ENCODE measurements at places on chromosomes 4 and X. TPM values are rescaled to one million over a fixed set of nuclear protein-coding genes. Genes with fewer than 3 reads are reported as not detected.

GRCh38 chr4:102524691-102525090 lies 23.5 kb downstream of the NFKB1 start:
- H3K27ac ChIP-seq: no peak overlapping the region
- H3K27me3 ChIP-seq: no peaks in the 10 kb centered on the region

- H3K36me3 ChIP-seq: no peaks in the 10 kb centered on the region
- H3K27me3 ChIP-seq: no peaks in the 10 kb centered on the region
- no peak overlapping the region for H3K4me3 ChIP-seq
- no peak for DNase-seq
Measured at GRCh38 chr4:131509521-131509920, 1639.6 kb upstream of the PCDH10 start.

DNA sequence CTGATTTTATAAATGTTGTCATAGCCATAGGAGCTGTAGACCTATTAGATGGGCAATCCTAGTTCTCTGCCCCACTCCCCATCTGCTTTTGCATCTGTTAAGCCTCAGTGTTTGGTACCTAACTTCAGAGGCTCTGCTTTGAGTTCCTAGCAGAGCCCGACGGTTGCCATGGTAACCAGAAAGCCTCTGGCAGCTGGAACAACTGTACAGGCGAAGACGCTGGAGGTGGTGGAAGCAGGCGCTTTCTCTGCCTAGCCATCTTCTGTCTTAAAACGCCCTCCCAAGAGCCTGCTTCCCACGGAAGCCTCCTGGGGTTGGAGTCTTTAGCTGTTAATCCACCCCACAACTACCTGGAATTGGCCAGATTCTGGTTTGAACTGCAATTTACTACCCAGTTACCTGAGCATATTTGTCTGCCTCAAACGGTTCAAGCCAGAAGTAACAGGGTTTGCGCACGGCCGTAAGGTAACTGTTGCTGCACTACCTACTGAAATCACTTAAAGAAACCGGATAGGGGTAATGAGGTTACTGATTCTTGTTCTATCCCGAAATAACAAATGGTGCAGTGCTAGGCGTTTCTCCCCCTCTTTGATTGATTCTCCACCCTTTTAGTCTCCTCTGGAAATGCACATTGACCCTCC lies 1.0 kb upstream of the GABRG1 start:
- no peaks in the 10 kb centered on the region for H3K27me3 ChIP-seq
- DNase-seq: no peak
- H3K4me1 ChIP-seq: no peaks in the 10 kb centered on the region
- H3K27ac ChIP-seq: no peak overlapping the region

- no peaks in the 10 kb centered on the region for H3K36me3 ChIP-seq
- no peaks in the 10 kb centered on the region for H3K4me1 ChIP-seq
- no peak overlapping the region for H3K27ac ChIP-seq
- no peak for DNase-seq
Measured at GRCh38 chrX:80174925-80175574, 160.5 kb downstream of the TBX22 start.

DNA sequence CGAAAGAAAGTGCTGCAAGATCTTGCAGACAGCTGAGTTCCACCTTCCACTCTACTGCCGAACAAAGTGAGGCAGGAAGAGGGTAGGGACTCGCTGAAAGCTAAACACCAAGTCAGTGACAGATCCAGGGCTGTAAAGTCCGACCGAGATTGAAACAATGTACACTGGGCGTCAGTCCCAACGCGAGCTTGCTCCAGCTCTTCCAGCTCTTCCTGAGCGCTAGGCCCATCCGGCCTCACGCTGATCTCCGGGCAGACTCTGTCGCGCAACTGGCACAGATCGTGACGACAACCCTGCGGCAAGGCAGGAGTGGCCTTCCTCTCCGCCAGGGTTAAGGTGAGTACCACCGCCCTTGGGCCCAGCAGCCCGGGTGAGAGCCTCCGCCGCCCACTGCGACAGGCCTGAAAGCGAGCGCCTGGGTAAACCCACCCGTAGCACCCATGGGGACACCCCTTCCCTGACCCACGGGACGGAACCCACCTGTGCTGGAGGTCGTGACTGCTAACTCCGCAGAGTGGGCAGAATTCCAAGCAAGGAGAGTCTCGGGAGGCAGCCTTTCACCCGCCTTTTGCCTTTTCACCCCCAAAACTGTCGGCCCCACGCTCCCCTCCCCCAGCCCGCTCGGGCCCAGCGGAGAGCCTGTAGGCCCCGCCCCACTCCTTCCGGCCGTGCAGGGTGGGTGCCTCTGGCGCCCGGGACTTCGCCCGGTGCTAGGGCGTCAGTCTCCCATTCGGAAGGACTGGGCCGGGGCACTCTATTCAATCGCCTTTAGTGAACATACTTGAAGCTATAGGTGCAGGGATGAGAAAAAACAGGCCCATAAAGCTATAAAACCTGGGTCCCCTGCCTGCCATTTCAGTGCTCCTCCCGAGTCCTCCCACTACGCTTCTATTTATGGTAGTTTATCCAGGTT lies at the start of gene TMLHE:
Gene TMLHE, minus strand, starts transcription at position 641 of the 913 bp plus-strand sequence. CDS start 67,676 bp downstream, outside the sequence.
- no peaks in the 10 kb centered on the region for H3K27me3 ChIP-seq
- H3K4me3 ChIP-seq: peak within 1 kb of the TSS; percentile 86
- H3K4me1 ChIP-seq: no peaks in the 10 kb centered on the region

- no peaks in the 10 kb centered on the region for H3K36me3 ChIP-seq
- no peak for DNase-seq
- H3K27me3 ChIP-seq: no peaks in the 10 kb centered on the region
Measured at GRCh38 chr4:96606451-96606850, 766.6 kb downstream of the PDHA2 start.

DNA sequence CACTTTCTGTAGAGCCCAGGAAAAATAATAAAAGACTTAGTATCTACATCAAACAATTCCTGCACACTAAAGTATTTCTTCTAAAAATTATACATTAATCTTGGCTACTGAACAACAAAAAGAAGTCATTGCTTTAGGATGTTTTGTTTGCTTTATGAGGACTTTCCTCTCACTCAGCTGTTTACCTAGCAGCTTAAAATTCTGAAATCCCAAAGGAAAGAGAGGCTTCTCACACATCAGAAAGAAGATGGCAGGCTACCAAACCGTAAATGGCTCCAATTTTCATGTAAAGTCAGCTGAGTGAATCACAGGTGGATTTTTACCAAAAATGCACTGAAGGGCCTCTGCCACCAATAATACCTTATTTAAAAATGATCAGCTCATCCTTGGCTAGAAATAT lies 9.0 kb upstream of the TRPC3 start:
- no peaks in the 10 kb centered on the region for H3K36me3 ChIP-seq
- DNase-seq: no peak
- no peaks in the 10 kb centered on the region for H3K27me3 ChIP-seq
- no peaks in the 10 kb centered on the region for H3K4me1 ChIP-seq
- no peak overlapping the region for H3K27ac ChIP-seq

DNA sequence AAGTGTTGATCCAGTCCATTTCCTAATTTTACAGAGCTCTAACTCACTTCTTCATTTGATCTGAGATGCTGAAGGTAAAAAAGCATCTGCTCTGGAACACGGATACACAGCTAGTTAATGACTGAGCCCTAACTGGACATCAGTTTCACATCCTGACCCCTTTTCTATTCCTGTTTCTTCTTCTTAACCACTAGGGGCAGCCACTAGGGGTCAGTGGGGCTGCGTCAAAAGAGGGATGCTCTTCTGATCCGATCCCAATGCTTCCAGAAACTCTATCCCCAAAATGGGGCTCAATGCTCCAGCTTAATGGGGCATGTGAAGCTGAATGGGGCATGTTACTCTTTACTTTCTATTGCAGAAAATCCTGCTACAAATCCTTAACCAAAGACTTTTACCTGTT lies 33.4 kb upstream of the PHKA2 start:
- no peak overlapping the region for H3K27ac ChIP-seq
- DNase-seq: peak; percentile 30
- no peak overlapping the region for H3K4me3 ChIP-seq
- no peaks in the 10 kb centered on the region for H3K4me1 ChIP-seq
- H3K27me3 ChIP-seq: no peaks in the 10 kb centered on the region

- H3K36me3 ChIP-seq: no peaks in the 10 kb centered on the region
- no peak overlapping the region for H3K27ac ChIP-seq
- H3K4me1 ChIP-seq: no peaks in the 10 kb centered on the region
- DNase-seq: no peak
Measured at GRCh38 chr4:5447755-5448154, 260.6 kb downstream of the EVC2 start.

DNA sequence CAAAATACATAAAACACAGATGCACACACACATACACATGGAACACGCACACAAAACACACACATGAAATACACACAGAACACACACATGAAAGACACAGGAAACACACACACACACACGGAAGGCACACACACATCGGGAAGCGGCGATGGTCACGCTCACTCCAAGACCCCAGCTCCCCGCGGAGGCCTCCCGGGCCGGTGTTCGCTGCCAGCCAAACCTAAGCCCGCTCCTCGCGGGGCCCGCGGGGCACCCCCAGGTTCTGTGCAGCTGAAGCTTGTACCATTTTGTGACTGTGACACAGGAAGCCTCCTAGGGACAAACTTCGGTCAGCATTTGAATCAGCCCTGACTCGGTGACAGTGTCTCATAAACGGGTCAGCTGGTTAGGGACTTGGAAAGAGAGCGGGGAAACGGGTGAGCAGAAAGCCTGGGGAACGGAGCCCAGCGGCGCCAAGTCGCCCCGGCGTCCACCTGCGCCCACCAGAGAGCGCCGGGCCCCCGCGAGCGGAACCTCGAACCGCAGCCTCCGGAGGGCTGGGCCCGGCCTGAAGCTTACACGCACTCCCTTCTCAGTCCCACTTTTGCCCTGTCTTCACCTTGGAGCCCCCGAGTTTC lies 32.1 kb downstream of the F11 start:
- no peaks in the 10 kb centered on the region for H3K4me1 ChIP-seq
- no peak overlapping the region for H3K4me3 ChIP-seq
- DNase-seq: no peak

DNA sequence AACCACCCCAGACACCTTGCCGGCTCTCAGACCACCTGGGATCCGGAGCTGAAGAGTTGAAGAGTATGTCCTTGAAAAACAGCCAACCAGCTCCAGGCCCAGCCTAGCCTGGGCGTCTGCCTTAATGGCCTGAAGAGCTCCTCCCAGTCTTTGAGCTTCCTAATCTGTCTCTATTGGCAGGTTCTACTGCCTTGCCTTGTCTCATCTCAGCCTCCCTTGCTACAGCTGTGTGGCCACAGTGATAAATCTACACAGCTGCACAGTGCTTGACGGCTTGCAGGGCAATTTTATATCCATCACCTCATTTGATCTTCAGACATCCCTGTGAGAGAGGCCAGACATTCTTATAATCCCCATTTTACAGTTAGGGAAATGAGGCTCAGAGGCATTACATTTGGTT lies 19.9 kb downstream of the AWAT2 start:
- H3K27ac ChIP-seq: no peak overlapping the region
- peaks cover 45% of the 10 kb centered on the region for H3K4me1 ChIP-seq
- H3K4me3 ChIP-seq: no peak overlapping the region
- no peaks in the 10 kb centered on the region for H3K36me3 ChIP-seq
- DNase-seq: no peak

- peaks cover 12% of the 10 kb centered on the region for H3K4me1 ChIP-seq
- peak overlapping the region; percentile 19 for H3K4me3 ChIP-seq
- no peak for DNase-seq
- no peaks in the 10 kb centered on the region for H3K27me3 ChIP-seq
- H3K36me3 ChIP-seq: no peaks in the 10 kb centered on the region
Measured at GRCh38 chr4:89752932-89753598, 83.9 kb downstream of the SNCA start.

DNA sequence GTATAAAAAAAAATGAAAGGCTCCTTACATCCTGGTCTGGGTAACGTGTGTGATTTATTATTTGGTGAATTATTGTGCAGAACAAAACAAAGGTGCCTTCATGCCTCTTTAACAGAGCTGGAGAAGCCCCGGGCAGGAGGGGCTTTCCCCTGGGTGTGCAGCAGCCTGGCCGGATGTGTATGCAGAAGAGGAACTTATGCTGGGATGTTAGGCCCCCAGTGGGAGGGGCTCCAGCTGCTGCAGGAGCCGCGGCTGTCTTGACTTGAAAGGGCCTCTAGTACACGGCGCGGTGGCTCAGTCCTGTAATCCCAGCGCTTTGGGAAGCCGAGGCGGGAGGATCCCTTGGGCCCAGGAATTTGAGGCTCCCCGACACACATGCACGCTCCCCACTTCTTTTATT lies 16.0 kb downstream of the CCNQ start:
- no peak for DNase-seq
- H3K27ac ChIP-seq: no peak overlapping the region
- H3K27me3 ChIP-seq: peaks cover 31% of the 10 kb centered on the region
- H3K4me3 ChIP-seq: no peak overlapping the region
- H3K4me1 ChIP-seq: no peaks in the 10 kb centered on the region
- no peaks in the 10 kb centered on the region for H3K36me3 ChIP-seq

GRCh38 chr4:5893591-5893990 lies 705 bp upstream of the CRMP1 start:
- no peak overlapping the region for H3K4me3 ChIP-seq
- no peaks in the 10 kb centered on the region for H3K27me3 ChIP-seq
- H3K36me3 ChIP-seq: no peaks in the 10 kb centered on the region

- no peaks in the 10 kb centered on the region for H3K4me1 ChIP-seq
- no peaks in the 10 kb centered on the region for H3K36me3 ChIP-seq
- no peak for DNase-seq
- no peak overlapping the region for H3K4me3 ChIP-seq
Measured at GRCh38 chrX:25108481-25108880, 92.7 kb upstream of the ARX start.

GRCh38 chr4:143163614-143164013 lies 21.1 kb upstream of the USP38 start:
- no peaks in the 10 kb centered on the region for H3K36me3 ChIP-seq
- H3K4me3 ChIP-seq: no peak overlapping the region
- no peaks in the 10 kb centered on the region for H3K4me1 ChIP-seq
- DNase-seq: no peak
- H3K27me3 ChIP-seq: no peaks in the 10 kb centered on the region
- no peak overlapping the region for H3K27ac ChIP-seq

DNA sequence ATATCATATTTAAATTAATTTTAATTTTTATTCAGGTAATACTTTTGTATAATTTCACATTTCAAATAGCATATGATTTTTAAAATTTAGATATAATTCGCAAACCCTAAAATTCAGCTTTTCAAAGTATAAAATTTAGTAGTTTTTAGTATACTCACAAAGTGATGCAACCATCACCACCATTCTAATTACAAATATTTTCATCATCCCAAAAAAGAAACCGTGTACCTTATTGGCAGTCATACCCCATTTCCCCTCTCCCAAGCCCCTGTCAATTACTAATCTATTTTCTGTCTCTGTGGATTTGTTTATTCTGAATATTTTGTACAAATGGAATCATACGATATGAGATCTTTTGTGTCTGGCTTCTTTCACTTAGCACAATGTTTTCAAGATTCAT lies 37.0 kb upstream of the KIT start:
- no peaks in the 10 kb centered on the region for H3K36me3 ChIP-seq
- no peak overlapping the region for H3K4me3 ChIP-seq
- DNase-seq: no peak
- no peak overlapping the region for H3K27ac ChIP-seq
- H3K27me3 ChIP-seq: peaks cover 17% of the 10 kb centered on the region
- no peaks in the 10 kb centered on the region for H3K4me1 ChIP-seq

FGF13 gene
- not detected for total RNA-seq

SLC16A2 gene
- 0.76 TPM for total RNA-seq

TKTL2 gene
- total RNA-seq: 0.15 TPM

RGN gene
- not detected for total RNA-seq

NWD2 gene
- 1.4 TPM for total RNA-seq

FRG2 gene
- not detected for total RNA-seq

CRMP1 gene
- total RNA-seq: not detected

P2RY4 gene
- total RNA-seq: not detected
